ENCODE measurements at places on chromosomes 1 and 21.

GRCh38 chr1:160104486-160104885 lies 6.1 kb upstream of the IGSF8 start:
- DNase-seq: no peak

DNA sequence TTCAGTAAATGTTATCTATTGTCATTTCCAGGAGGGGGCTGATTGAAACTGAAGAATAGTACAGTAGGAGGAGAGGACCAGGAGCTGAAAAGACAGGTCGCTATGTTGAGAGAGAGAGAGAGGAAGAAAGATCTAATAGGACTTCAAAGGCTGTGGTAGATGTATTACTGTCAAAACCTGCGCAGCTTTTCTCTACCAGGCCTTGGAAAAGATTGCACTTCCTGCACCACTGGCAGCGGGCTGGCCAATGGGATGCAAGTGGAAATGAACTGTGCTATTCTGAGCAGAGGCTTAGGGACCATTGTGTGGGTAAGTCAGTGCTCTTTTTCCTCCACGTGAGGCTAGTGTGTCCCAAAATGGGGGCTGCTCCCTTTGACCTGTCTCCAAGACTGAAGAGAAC lies 47.1 kb downstream of the MDM4 start:
- no peak for DNase-seq

DNA sequence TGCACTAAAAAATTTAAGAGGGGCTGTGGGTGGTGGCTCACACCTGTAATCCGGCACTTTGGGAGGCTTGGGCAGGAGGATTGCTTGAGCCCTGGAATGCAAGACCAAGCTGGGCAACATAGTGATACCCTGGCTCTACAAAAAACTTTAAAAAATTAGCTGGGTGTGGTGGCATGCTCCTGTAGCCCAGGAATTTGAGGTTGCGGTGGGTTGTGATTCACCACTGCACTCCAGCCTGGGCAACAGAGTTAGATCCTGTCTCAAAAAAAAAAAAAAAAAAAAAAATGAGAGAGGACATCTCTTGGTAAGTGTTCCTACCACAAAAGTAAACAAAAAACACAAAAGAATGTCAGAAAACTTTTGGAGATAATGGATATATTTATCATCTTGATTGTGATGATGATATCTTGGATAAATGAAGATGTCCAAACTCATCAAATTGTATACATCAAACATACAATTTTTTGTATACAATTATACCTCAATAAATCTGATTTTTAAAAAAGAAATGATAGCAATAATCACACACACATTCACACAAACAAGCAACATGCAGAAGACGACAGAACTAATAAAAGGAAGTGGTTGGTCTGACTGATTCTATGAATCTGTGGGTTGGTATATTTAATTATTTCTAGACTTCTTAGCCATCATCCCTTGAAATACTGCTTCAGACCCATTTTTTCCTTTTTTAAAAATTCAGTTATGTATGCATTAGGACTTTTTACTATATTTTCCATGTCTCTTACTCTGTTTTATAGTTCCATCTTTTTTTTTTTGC lies 465.9 kb downstream of the PLA2G4A start:
- DNase-seq: no peak

DNA sequence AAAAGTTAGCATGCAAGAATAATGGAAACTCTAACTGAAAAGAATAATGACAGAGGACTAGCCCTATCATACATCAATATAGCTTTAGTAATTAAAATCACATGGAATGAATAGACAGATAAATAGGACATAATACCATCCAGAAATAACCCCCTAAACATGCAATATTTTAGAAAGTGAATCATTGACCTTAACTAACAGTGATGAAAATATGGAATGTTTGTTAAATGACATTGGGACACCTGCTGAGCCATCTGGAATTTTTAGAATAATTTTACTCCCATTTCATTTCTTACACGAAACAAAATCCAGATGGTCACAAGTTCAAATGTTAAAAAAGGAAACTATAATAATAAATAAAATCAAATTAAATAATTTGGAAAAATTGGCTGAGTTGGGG lies 53.1 kb upstream of the FMO3 start:
- DNase-seq: no peak

- no peak for DNase-seq
Measured at GRCh38 chr1:224196813-224197600, 14.0 kb downstream of the DEGS1 start.

GRCh38 chr1:93518516-93518915 lies 70.6 kb downstream of the FNBP1L start:
- no peak for DNase-seq

DNA sequence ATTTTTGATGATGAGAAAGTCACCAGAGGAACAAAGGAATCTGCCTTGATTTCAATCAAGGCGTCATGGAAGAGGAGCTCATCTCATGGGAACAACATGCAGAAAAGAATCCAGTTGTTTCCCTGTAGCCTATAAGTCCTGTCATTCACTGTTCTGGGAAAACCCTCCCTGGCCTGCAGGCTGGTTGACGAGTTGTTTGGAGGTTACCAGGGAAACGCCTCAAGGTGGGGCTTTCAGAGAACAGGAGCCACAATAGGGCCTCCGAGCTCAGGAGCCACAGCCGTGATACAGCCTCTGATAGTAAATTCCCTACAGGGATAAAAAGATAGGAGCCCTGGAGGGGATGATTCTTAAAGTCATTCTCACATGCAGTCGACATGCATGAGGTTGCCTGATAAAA lies 135.2 kb downstream of the PSMG1 start:
- DNase-seq: peak; percentile 95

- DNase-seq: peak; percentile 87
Measured at GRCh38 chr1:40948741-40949443, 30.6 kb upstream of the CTPS1 start.

GRCh38 chr1:51421964-51422363 lies 91.6 kb upstream of the TTC39A start:
- no peak for DNase-seq

DNA sequence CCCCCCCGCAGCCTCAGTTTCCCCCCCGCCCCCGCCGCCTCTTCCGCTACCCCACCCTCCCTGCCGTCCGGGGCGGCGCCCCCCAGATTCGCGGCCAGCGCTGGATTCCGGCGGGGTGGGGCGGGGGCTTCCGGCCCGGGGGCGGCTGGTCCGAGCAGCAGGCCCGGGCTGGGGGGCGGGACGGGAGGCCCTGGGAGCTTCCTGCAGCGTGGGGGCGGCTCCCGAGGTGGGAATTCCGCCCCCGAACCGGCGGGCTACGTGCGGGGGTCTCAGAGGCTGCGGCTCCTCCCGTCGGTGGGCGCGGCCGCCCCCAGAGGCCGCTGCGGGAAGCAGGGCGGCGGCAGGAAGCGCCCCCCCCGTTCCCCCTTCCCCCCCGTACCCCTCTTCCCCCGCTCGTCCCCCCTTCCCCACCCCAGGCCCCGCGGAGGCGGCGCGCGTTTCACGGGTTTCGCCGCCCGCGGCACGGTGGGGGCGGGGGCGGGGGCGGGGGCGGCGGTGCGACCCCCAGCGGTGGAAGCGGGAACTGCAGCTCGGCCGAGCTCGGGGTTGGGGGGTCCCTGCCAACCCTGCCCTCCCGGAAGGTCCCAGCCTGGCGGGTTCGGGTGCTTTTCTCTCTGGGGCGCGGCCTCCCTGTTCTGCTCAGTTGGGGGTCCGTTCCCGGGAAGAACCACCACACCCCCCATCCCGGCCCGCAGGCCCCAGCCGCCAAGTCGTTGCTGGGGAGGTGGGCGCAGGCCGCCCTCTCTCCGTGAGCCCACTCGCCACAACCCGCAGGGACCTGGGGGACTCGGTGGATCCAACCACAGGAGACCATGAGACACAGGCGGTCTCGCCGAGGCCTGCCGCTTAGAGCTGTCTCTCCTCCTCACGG lies 76.3 kb downstream of the MORN1 start:
- DNase-seq: peak; percentile 39

DNA sequence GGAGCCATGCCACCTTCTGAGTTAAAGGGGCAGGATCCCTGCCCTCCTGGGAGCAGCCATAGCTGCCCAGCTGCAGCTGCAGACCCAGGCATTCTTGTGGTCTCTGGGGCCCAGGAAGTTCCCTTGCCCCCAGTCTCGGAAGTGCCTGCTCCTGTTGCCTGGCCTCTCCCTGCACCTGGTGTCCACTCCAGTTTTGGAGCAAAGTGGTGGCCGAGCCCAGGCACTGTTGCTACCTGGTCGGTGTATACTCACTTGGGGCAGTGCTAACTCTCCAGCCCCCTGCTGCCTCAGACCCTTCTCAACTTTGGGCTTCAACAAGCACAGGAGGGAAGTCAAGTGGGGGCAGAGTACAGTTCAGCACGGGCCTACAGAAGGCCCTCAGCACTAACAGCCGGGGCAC lies 352.9 kb upstream of the NCAM2 start:
- DNase-seq: no peak

- DNase-seq: peak; percentile 71
Measured at GRCh38 chr1:204711103-204711946, 25.8 kb upstream of the LRRN2 start.

DNA sequence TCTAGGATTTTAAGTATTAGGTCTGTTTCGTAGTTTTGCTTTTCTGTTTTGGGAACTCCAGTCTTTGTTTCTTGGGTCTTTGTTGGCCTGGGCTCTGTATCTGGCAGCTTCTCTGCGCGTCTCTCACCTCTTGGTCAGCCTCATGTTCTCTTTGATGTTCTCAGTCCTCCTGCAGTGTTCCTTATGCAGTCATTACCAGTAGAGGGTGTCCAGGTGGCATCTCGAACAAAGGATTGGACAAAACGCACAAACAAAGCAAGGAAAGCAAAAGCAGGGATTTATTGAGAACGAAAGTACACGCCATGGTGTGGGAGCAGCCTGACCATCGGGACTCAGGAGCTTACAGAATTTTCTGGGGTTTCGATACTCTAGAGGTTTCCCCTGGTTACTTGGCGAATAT lies 133.7 kb upstream of the COL6A1 start:
- no peak for DNase-seq

DNA sequence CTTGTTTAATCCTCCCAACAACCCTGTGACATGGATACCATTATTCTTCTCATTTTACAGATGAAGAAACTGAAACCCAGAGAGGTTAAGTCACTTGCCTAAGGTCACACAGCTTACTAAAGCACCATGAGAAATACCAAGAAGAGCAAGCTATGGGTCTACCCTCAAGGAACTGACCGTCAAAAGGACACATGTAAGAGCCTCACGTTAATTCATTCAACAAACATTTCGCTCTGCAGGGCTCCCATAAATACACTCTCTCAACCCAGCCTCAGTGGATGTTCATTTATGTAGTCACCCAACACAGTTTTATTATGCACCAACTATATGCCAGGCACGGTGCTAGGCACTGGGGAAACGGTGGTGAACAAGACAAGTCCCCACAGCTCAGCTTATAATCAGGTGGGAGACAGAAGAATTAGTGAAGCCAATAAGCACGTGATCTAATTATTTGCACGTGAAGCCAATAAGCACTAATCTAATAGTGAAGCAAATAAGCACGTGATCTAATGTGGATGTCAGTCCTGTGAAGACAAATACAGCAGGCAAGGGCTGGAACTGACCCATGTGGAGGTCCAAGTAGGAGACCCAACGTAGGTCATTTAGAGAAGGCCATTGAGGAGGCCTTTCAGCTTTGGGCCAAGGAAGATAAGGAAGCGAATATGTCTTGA lies 52.1 kb upstream of the ZBTB40 start:
- DNase-seq: no peak

DNA sequence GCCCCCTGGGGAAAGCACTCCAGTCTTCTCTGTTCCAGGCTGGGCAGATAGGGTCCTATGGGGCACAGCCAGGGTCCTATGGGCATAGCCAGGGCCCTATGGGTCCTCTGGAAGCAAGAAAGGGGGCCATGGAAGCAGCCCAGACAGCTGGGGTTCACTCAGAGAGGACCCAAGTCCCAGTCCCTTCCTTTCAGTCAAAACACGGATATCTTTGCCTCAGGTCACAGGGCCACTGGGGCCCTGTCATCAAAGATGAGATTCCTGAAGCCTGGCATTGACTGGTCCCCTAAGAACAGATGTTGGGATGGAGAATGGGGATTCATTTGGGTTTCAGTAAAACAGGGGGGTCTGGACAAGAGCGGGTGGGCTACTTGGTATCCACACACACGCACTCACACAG lies 8.5 kb downstream of the IGSF8 start:
- DNase-seq: no peak

- DNase-seq: no peak
Measured at GRCh38 chr21:23963454-23963853, 1643.8 kb downstream of the MRPL39 start.

GRCh38 chr1:98360864-98361263 lies 300.7 kb upstream of the SNX7 start:
- no peak for DNase-seq

DNA sequence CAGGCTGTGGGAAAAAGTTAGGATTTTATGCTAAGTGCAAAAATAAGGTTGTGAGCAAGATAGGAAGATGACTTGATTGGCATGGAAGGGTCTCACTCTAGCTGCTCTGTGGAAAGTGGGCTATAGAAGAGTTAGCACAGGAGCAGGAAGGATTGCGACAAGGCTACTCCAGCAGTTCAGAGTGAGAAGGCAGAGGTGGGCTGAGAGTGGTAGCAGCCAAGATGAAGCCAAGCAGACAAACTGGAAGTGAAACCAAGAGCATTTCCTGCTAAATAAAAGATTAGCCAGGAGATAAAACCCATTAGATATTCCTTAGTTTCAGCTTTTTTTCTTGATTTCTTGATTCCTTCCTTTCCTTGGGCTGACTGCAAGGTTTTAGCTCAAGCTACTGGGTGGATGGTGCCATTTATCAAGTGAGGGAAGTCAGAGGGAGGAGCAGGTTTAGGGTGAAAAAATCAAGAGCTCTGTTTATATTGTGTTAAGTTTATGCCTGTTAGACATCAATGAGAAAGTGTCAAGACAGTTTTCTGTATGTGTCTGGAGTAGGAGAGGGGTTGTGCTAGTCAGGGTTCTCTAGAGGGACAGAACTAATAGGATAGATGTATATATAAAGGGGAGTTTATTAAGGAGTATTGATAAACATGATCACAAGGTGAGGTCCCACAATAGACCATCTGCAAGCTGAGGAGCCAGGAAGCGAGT lies 33.1 kb upstream of the ZNF644 start:
- DNase-seq: no peak

DNA sequence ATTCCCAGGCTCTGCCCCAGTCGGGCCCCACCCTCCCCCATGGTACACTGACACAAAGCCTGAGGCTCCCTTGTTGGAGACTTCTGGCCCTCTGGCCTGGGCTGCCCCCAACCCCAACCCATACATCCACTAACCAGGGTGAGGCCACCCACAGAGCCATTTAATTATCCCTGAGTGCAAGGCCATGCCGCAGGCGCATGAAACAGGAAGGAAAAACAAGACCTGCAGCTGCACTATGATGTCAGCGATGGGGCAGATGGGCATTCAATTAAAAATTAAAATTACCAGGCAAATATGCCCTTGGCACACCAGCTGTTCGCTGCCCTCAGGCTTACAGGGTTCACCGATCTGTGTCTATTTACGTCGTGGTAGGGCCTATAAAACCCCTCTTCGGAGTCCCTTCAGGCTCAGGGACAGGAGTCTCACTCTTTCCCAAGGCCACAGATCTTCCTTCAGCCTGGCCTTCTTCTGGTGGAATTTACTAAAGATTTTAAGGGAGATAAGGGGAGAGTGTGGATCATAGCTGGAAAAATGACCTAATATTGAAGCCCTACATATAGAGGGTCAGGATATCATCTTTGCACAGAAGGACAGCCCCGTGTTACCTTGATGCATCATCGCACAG lies 29.6 kb upstream of the RGS16 start:
- DNase-seq: peak; percentile 93

GRCh38 chr21:32494934-32495709 lies 82.6 kb downstream of the EVA1C start:
- DNase-seq: no peak

Measured in ELF-1 (cell line).